GM06990 (cell line): ENCODE measurements at places on chromosomes 1 and 21.

GRCh38 chr1:114097109-114097508 is 56.6 kb downstream of the SYT6 start:
- no peak for DNase-seq

GRCh38 chr1:89567797-89568196 is 43.2 kb downstream of the LRRC8B start:
- no peak for DNase-seq

DNA sequence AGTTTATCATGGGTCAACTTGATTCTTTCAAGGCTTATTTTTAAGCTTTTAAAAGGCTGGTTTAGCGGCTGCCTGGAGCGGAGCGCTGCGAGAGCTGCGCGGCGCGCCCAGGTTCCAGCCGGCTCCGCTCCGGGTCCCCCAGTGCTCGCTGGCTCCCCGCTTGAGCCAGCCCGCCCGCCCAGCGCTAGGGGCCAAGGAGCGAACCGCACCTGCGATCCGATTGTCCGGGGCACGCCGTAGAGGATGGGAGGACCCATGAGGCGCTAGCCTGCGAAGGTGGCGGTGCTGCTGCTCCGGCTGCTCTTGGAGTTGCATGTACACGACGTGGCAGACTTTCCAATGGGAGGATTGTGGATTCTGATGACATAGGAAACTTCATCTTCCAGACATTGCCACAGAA is 9.9 kb upstream of the CFHR4 start:
- DNase-seq: no peak

- no peak for DNase-seq
Measured at GRCh38 chr1:16213013-16213412, 561 bp upstream of the ARHGEF19 start.

- no peak for DNase-seq
Measured at GRCh38 chr1:166122873-166123466, 43.8 kb downstream of the FAM78B start.

DNA sequence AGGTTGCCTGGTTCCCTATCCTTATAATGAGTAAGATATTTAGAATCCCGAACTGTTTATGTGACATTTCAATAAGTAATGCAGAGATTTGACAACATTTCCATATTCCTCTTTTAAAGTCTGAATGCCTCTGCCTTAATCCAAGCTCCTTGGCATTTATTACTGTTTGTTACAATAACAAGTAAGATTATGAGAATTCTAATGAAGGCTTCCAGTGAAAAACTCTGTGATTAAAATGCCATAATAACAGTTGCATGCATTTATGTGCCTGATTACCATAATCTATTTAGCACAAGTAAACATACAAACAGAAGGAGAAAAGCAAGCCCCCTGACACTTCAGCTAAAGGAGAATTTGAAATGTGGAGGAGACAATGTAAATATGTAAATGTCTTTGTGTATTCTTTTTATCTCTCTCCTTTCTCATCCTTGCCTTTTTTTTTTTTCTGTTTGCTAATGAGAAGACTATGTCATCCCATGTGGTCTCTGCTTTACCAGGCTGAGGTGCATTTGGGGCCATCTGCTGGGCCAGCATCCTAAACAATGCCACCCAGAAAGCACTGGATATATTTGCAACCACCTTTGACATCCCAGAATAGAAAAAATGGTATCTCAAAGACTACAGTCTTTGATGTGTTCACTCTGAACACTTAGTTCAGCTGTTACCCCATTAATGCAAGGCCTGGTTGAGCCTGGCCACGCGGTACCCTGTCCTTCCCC is 17.2 kb upstream of the OLIG2 start:
- no peak for DNase-seq
